ENCODE measurements at places on chromosomes 16 and 17.

GRCh38 chr16:8852534-8852933, 16.3 kb downstream of the CARHSP1 start:
- no peak for DNase-seq

DNA sequence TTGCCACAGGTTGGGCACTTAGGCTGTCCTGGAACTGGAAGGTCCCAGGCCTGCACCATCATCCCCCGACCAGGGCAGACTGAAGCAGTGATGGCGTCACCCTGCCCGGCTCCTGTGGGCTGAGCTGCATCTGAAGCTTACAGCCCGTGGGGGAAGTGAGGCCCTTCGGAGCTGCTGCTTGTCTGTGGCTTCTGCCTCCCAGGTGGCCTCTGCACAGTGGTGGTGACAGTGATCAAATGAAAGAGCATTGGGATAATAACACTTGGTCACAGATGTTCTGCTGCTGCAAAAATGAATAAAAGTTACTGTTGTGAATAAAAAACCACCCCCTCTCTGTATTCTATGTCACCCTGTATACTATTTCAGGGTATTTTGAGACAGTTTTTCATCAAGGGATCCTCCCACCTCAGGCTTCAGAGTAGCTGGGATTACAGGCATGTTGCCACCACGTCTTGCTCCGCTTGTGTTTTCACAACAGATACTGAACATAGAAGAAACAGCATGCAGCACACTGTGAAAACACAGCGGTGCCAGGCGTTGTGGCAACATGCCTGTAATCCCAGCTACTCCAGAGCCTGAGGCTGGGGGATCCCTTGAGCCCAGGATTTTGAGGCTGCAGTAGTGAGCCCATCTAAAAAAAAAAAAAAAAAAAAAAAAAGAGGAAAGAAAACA, 165.0 kb downstream of the LGALS9B start:
- no peak for DNase-seq

GRCh38 chr16:4733211-4733742, 794 bp downstream of the ANKS3 start:
- no peak for DNase-seq

DNA sequence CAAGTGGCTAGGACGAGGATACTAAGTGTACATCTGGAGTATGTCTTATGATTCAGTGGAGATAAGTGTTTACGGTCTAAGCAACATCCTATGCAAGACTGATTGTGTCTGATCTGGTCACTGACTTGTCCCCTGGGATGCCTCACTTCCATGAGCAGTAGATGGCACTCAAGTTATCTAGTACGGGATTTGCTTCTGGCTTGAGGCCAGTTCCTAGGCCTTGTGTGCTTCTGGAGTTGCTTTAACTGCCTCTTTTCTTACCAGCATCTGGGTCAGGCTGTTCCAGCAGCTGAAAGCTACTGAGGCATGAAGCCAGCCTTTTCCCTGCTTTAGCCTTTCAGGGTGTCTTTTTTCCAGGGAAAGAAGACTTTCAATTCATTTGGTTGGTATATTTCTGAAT, 23.0 kb downstream of the SUPT6H start:
- DNase-seq, result no peak

- DNase-seq, result no peak
These were observed 84.7 kb downstream of the LMF1 start for GRCh38 chr16:886084-886543.

DNA sequence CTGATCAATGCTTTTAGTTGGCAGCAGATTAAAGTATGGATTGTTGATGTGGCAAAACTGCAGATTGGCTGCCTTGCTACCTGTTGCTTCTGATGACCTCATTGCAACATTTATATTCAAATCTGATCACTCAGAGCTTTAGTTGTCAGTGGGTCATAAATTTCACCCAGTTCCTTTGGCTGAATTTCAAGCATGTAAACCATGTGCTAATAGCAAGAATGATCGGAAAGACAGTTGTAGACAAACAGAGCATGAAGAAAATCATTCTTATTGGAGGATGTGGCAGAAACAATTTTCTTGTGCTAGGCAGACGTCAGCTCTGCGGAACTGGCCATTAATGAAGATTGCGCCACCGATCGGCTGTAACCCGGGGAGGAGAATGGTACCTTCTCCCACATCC, 346.6 kb upstream of the EEF2KMT start:
- DNase-seq, result no peak

DNA sequence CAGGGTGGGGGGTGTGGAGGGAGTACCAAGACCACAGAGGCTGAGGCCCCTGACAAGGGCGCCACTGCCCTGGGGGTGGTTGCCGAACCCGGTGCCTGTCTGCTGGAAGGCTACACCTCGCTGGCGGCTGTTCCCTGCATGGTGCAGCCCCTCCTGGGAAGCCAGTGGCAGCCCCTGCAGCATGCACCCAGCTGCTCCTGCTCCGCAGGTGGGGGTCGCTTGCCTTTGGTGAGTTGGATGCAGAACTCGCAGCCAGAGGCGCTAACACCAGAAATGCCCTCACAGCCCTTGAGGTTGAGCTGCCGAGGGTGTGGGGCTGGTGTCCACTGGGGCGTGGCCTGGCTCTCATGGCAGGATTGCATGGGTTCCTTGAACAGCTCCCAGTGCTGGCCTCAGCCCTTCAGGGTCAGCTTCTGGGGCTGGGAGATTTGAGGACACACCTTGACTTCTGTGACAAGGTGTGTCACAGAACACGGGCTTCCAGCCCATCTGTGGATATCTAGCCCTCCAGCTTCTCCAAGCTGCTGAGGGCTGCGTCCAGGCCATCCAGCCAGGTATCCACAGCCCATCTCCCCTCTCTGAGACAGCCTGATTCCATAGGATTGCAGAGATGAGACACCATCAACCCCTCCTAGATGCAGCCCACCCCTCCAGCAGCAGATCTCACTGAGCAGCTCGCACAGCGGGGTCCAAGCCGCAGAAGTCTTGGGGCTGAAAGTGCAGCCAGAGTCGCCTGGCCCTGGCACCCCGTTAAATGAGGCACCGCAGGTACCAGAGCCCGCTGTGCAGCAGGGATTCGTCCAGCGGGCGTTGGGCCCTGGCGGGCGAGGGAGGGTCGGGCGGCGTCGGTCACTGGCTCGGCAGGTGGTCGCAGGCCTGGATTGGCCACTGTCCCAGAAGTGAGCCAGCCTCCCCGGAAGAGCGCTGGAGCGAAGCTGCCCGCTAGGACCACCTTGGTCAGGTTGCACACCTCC, 586.3 kb downstream of the KCNJ18 start:
- no peak for DNase-seq

DNA sequence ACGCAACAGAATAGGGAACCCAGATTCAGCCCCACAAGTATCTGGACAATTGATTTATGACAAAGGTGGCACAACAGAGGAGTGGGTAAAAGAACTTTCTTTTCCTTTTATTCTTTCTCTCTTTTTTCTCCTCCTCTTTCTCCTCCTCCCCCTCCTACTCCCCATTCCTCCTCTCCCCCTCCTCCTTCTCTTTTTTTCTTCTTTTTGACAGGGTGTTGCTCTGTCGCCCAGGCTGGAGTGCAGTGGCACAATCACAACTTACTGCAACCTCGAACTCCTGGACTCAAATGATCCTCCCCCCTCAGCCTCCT, 16.1 kb downstream of the GNGT2 start:
- DNase-seq, result no peak

DNA sequence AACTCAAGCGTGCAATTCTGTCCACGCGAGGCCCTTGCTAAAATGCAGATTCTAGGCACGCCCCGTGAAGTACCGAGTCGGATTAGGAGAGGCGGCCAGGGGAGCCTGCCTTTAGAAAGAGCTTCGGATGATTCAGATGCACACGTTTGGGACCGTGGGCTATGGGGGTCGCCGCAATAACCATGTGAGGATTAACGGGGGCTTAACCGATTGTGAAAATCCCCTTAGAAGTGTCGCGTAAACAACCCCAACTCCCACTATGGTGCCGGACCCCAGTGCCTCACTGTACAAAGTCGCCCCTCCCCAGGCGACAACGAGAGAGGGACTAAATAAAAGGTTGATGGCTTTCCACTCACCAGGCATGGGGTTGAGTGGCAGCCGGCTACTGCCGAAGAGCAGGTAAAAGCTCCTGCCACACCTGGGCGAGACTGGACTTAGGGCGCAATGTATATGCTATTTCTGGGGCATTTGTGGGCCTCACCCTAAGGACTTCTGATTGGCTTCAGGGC, 635 bp upstream of the SP2 start:
- DNase-seq, result no peak

DNA sequence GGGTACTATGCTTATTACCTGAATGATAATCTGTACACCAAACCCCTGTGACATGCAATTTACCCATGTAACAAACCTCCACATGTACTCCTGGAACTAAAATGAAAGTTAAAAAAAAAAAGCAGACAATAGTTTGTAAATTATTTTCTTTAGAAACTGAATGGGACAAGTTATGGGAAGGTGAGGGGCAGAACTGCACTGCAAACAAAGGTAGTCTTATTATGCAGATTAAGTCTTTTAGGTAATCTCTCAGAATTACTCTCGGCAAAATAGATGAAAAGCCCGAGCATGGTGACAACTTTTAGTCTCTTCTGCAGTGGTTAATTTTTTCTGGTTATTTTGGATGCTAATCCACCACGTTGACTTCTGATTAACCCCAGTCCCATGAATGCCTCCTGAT, 25.5 kb downstream of the LDAF1 start:
- no peak for DNase-seq

- DNase-seq, result no peak
These were observed 16.0 kb upstream of the JPH3 start for GRCh38 chr16:87586201-87586782.

Data from germinal center (tissue), 1 donor.